ENCODE measurements at places on chromosomes 1 and 21.

- DNase-seq, result no peak
Measured at GRCh38 chr21:38787461-38788274, 18.1 kb upstream of the ETS2 start.

GRCh38 chr1:206716870-206717673 lies 32.4 kb downstream of the MAPKAPK2 start:
- DNase-seq, result no peak

DNA sequence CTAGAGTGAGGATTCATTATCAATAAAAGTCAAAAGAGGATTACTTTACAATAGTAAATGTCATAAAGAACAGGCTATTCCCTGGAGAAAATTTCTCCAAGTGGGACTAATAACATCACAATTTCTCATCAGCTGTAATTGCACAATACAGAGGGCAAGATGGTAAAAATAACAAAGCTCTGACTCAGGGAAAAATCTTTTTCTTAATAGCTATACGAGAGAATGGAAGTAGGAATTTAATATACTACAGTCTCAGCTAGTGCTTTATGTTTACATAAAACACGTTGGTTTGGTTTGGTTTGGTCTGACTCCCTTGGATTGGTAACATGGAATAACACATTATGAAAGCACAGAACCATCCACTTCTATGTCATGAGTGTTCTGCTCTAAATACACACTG lies 397.6 kb downstream of the LRRIQ3 start:
- DNase-seq, result no peak

DNA sequence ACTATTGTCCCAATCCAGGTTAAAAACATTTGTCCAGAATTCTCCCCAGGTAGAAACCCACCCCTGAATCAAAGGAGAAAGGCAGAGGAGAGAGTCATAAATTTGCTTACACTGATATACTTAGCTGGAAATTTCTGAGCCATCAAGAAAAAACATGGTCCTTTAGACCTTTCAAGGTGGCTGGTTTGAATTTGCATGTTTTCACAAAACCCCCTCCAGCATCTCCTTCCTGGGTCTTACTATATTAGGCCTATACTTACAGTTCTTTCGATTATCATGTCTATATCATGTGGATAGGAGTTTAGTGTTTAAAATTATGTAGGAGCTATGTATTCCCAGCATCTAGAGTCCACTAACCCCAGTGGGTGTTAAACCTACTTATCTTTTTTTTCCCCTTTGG lies 178.2 kb downstream of the PLPP3 start:
- DNase-seq, result no peak

DNA sequence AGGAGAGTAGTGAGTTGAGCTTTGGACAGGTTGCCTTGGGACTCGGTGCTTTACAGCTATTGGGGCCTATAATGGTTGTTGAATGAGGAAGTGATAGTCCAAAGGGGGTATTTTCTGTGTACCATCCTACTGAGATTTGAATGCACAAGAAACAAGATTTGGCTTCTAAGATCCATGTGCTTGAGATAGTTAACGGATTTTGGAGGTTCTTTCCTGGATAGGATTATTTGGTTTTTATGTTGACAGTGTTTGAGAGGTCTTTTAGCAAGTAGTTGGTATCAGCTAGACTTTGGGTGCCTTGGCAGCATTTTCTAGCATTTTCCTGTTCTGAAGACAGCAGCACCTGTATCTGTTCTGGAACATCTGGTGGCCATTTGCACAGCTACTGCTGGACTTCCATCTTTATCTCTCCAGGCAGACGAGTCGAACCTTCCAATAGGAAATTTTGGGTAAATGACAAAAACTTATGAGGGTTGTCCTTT lies 3.6 kb upstream of the SCAF4 start:
- no peak for DNase-seq

DNA sequence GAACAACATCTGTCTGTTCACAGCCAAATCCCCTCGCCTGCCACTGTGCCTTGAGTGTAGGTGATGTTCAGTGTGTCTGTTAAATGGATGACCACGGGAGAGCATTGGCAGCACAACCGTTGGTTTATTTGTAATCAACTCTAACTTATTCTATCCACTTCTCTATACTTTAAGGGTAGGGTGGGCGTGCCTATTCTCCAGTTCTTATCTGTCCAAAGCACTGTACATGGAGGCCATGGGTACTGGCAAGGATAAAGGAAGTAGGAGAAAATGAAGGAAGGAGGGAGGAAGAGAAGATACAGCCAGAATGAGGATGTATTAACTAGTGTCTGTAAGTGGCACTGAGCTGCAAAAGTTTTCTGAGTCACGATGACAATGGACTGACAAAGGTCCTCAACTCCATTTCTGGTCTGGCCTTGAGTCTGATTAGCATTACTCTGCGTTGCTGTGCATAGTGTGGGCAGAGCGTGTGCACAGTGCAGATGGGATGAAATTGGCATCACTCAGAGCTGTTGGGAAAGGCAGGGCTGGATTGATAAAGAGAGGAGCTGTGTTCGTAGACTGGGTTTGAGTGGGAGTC lies 7.1 kb downstream of the RHOU start:
- no peak for DNase-seq

DNA sequence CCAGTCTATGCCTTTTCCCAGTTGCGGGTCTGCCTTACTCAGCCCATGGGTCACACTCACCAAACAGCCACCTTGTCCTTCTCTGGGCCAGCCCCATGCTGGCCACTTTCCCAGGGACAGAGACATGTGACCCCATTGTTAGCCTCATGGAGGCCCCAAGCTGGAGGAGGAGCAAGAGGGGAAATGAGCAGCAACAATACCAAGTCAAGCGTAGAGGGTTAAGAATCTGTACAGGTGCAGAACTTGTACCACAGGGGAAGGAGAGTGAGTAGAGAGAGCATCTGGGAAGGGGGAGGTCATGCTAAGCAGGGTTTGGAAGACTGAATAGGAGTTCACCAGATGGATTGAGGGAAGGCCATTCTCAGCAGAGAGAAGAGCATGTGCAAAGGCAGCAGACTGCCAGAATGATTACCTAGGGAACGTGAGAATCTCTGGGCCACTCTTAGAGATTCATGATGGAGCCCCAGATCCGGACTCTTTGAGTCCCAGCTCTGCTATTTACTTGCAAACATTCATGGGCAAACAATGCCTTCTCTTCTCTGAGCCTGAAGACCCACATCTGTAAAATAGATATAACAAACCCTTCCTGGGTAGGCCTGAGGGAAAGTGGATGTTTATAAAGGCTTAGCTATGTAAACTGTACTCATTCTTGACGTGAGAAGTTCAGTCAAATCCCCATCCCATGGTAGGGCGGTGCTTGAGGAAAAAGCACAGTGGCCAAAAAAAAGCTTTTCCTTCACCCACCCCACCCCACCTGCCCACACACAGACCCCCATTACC lies 2.8 kb upstream of the SLC2A1 start:
- no peak for DNase-seq

DNA sequence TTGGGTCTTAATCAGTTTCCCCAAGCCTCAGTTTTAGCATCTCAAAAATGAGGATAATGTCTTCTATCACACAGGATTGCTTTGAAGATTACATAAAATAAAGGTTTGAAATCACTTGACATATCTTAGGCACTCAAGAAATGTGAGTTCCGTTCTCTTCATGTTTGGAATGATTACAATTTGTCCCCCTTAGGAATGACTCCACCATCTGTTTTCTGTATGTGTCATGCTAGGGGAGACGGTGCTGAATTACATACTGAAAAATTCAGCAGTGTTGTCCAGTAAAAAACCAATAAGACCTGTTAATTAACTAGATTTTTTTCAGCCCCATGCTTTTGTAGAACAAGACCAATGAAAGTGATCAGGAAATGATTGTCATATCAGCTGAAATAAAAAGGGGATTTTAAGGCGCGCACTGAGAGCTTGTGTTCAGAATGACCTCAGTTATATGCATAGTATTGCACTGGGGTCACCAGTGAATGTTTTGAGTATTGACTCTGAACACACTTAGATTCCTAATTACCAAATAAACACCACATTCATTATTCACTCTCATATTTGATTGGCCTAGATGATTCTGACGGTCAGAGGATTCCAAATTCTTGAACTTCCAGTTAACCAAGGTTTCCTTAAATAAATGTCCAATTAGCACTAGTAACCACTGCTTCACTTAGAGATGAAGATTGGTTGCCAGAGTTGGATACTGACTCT lies 114.5 kb upstream of the KCNK2 start:
- DNase-seq, result no peak

DNA sequence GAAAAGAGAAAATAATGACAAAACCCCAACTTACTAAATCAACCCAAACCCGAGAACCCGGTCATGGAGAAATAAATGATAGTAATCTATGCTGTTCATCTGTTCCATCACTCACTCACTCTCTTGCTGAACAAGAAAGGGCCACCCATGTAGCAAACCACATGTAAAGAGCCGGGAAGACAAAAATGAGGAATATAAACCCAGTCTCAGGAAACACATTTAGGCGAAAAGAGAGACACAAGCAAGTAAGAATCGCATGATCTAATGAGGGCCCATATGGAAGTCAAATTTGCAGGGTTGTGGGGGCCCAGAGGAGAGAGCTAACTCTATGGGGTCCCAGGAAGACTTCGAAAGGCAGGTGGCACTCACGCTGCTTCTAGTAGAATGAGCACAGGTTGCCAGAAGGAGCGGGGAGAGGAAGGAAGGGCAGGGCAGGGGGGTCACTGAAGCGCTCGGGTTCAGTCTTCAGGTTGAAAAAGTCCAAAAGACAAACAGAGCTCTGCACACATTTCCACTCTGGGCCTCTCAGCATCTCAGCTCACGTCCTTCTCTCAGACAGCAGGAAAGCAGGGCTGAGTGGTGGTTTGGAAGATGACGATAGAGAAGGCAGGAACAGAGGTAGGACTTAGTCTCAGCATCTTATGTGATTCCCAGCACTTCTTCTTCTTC lies 142.9 kb upstream of the KRTAP19-8 start:
- no peak for DNase-seq

DNA sequence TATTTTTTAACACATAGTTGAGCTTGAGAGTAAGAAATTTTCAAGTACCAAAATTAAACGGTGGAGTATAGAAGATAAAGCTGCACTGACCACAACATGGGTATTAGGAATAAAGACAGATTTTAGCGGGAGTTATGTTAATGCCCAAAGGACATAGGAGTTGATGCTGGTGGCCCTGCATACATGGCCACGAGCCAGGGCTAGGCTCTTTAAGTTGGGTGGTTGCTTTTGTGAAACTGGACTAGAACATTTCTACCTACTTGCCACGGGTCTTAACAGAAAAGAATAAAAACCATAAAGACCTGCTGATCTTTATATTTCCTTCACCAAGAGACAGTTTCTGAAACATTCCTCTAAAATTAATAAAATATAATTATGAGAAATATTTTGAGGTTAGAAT lies 14.9 kb downstream of the EDEM3 start:
- no peak for DNase-seq

DNA sequence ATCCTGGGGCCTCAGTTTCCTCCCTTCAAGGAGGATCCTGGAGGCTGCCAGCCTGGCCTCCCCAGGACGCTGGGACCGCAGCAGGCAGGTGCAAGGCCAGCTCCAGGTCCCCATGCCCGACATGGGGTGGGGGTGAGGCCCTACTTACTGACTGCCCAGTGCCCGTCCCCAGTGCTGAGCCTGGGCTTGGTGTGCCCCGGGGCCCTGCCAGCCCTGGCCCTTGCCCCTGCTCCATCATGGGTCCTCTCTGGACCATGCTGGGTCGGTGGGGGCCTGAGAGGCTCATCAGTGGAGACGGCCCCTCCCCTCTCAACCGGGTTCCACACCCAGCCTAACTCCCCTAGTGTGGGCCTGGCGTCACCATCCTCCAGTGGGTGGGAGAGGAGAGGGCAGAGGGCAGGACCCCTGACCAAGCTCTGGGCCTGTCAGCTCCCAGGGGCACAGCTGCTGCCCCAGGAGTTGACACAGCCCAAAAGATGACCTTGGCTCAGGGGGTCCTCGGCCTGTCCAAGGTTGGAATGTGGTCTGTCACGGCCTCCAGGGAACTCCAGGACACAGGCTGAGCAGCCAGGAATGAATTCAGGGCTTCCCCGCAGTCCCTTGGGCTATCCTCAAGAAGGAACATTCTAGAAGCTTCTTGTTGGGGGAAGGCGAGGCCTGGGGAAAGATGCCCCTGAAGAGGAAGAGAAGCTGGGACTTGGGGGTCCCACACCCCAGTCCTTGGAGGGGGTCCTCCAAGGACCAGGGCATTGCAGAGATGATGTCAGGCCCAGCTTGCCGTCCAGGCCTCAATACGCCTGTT lies 17.6 kb upstream of the ARF1 start:
- DNase-seq, result no peak

- DNase-seq, result no peak
Measured at GRCh38 chr1:89624715-89625323, 8.1 kb upstream of the LRRC8C start.

DNA sequence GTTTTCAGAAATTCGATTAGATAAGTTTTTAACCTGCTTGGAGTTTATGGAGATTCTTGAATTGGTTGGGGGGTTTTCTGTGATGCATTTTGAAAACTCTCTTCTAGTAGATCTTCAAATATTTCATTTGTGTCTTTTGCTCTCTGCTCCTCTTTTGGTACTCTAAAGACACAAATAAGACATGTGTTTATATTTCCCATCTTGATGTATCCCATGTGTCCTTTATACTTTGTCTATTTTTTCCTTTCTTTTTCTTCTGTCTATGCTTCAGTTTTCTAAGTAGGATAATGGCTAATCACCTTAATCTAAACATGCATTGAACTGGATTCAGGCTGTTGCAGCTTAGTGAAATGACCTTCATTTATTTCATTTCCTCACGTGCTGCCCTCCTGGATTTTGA lies 63.8 kb upstream of the C1orf87 start:
- DNase-seq, result no peak

GRCh38 chr21:45594721-45595489 lies 48.6 kb upstream of the PCBP3 start:
- no peak for DNase-seq

- DNase-seq, result no peak
Measured at GRCh38 chr1:170460414-170461155, 71.4 kb upstream of the GORAB start.

DNA sequence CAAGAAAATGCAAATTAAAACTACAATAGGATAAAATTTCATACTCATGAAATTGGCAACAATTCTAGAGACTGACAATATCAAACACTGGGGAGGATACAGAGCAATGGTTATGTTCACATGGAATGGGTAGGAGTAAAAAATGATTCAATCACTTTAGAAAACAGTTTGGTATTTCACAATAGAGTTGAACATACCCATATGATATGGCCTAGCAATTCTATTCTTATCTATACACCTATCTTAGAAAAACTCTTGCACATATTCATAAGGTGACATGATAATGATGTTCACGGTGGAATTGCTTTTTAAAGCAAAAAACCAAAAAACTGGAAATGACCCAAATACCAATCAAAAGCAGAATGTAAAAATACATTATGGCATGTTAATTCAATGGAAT lies 28.7 kb downstream of the PHC2 start:
- no peak for DNase-seq

- DNase-seq, result no peak
Measured at GRCh38 chr1:51247499-51247898, 11.4 kb downstream of the RNF11 start.

GRCh38 chr1:114610546-114611245 lies 29.3 kb upstream of the BCAS2 start:
- DNase-seq, result no peak
